ENCODE measurements at places on chromosomes 12 and 14.

GRCh38 chr14:30610787-30611343, 11.3 kb upstream of the SCFD1 start:
- peak; percentile 45 for DNase-seq

DNA sequence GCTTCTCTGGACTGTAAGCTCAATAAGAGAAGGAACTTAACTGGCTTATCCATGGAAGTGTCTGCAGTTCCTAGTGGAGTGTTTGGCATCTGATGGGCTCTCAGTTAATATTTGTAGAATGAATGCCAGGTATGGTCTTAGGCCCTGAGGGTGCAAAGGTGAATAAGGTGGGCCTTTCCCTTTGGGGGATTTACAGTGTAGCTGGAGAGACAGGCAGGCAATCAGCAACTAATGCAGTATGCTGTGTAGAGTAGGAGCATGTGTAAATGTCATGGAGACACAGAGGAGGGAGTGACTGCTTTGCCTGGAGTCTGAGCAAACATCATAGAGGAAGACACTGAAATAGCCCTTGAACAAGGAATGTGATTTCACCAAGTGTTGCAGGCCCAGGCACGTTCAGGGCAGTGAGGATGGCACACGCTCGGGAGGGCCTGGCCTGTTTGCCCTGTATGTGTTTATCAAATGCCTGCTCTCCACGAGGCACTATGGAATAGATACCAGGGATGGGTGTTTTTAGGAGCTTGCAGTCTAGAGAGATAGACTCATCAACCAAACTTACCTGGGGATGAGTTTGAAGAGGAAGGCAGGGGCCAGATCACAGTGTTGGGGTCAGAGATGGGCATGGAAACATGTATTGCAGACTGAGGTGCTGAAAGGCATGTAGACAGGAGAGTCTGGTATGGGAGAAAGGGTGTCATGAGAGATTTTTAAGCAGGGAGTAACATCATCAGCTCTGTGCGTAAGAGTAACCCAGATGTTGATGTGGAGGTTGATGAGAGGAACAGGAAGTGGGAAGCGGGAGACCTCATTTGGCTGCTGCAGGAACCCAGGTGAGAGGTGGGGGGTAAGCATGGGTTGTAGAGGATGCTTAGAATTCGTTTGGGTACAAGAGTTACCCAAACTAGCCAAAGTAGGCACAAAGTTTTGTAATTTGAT, 54.1 kb downstream of the PLXNC1 start:
- DNase-seq, result no peak

DNA sequence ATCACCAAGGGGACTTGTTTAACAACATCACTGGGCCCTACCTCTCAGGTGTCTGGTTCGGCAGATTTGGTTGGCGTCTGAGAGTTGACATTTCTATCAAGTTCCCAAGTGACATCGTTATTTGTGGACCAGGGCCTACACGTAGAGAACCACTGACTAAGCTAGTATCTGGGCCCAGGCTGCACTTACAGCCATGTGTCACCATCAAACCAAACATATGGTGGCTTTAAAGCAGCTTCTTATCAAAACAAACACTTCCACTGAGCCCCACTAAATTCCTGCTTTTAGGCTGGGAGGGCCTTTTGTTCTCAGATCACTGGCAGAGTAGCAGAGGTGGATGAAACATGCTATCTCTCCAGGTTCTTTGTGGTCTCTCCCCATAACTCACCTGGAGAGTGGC, 220.5 kb downstream of the PELI2 start:
- no peak for DNase-seq

DNA sequence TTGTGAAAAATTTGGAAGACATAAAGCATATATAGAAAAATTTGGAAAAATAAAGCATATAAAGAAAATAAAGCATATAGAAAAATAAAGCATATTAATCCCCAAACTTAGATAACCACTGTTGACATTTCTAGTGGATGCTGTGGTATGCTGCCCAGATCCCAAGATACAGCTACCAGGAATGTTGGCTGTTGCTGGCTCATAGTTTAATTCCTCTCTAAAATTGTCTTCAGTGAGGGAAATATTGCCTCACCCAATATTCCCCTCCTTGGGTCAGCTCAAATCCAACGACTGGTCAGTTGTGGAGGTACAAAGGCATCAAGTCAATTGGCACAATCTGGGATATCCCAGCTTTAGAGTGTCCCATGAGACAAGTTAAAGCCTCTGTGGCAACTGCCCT, 10.1 kb upstream of the KICS2 start:
- no peak for DNase-seq

DNA sequence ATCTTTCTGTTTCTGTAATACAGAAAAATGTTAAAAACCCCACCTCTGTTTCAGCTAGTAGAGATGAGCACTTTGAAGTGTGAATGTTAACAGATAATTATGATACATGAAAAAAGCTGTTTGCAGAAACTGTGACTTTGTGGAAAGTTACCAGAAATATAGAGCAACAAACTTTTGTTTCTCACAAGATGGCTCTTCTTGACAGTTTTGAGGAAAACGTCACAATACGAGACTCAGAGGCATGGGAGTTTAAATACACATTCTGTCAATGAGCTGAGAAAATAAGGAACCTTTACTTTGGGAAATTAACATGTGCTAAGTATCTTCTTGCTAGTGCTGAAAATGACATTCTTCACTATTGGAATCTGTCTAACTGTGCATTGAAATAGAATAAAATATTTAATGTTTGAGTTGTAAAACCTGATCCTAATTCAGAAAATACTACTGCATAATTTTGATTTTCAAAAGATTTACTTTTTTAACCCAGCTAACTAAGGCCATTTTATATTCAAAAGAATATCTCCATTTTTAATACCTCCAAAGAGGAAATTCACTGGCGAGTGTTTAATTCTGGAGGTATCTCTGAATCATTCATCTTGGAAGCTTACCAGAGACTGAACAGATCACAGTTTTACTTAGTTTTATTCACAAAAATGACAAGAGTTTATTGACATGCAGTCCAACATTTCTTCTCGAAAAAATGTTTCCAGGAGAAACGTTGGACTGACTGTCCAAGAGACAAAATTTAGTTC, 308.9 kb upstream of the LRFN5 start:
- DNase-seq, result no peak

GRCh38 chr12:132337557-132337956, 8.2 kb upstream of the GALNT9 start:
- no peak for DNase-seq

- no peak for DNase-seq
Observed at GRCh38 chr14:75370416-75371205, 57.2 kb upstream of the JDP2 start.

DNA sequence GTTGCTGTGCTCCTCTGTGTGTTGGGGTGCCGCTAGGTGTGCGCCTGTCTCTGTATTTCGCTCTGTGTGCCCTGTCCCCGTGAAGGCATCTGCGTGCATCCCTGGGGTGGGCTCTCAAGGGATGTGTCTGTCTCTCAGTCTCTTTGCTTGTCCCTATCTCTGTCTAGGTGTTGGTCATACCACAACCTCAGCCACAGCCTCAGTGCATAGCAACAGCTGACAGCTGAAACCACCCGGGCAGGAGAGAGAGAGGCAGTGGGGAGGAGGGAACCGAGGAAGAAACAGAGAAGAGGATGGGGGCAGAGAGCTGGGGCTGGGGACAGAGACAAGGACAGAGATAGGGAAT, 953 bp upstream of the NXPH4 start:
- DNase-seq, result no peak

DNA sequence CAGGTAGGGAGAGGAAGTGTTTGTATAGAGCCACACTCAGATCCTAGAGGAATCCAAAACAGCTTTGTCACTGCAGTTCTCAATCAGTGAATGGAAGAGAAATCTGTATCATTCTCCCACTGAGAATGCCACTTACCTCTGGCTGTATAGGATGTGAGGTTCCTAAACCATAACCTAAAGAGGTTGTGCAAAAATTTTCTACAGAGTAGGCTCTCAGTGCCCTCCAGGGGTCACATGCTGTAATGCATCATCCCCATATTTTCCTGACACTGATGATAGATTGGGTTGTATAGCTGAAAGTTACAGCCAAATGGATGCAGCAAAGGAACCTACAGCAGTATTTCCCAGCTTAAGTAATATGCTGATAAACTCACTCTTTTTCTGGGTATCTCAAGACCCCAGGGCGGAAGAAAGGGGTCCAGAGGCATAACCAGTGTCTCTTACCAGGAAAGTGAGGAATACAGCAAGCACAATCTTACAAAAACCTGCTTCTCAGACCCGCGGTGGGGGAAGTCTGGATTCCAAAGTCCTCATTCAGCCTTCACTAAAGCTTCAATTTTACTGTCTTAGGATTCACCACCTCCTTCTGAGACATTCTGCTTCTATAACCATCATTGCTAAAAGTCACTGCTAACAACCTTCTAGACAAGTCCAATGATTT, 3.8 kb downstream of the BCDIN3D start:
- no peak for DNase-seq

DNA sequence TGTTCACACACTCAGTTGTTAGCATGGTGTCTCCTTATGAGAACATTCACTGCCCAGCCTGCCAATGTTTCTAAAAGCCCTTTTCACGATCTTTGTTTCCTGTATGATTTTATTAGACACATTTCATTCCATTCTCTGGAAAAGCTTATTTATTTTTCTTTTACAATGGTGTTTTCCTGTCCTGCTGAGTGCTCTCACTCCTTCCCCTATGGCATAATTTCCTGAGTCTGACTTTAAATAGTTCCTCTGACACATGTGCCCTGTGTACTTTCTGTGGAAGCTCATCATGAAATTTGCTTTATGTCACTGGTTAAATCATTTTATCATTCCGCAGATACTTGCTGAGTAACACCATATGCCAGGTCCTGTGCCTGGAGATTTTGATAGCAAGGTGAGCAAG, 612.0 kb downstream of the FLRT2 start:
- DNase-seq, result no peak

DNA sequence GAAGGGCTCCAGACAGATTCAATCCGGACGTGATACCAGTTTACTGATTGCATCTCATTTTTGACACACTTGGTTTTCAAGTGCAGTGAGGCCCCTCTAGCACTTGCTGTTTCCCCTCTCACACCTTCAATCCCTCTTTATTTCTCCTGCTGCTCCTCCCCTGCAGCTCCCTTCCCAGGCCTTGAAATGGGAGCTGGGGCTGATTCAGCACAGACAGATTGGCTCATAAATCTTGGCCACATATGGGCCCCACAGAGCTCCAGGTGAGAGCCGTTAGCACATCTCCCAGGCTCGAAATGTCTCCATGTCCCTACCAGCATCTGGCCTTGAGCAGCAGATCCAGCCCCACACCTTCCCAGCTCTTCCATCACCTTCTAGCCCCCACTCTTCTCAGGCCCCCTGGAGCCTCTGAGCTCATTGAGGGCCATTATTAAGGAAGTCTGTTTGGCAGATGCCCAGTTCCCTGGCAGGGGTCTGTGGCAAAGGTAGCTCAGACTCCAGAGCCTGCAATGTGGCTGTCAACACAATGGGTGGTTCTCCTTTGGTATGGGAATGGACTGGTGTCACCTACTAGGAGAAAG, 220.3 kb upstream of the FKBP4 start:
- DNase-seq, result no peak
